ENCODE measurements at places on chromosomes 2 and 18. TPM values are rescaled to one million over a fixed set of nuclear protein-coding genes. Genes with fewer than 3 reads are reported as not detected.

Gene TEKT4
- total RNA-seq = not detected

Gene MTX2
- 22.4 TPM for total RNA-seq

Gene L3MBTL4
- total RNA-seq = 9.0 TPM

- DNase-seq = no peak
- H3K27me3 ChIP-seq = no peaks in the 10 kb centered on the region
Observed at GRCh38 chr18:43420950-43421349, 143.7 kb upstream of the SYT4 start.

GRCh38 chr18:77111951-77112746, 20.4 kb downstream of the MBP start:
- H3K36me3 ChIP-seq = no peaks in the 10 kb centered on the region
- H3K4me3 ChIP-seq = no peak overlapping the region
- H3K4me1 ChIP-seq = peaks cover 24% of the 10 kb centered on the region
- no peaks in the 10 kb centered on the region for H3K27me3 ChIP-seq
- H3K27ac ChIP-seq = peak overlapping the region; percentile 81

GRCh38 chr18:62280786-62281185, 44.3 kb upstream of the TNFRSF11A start:
- H3K27ac ChIP-seq = no peak overlapping the region
- no peak overlapping the region for H3K4me3 ChIP-seq
- no peaks in the 10 kb centered on the region for H3K36me3 ChIP-seq
- no peaks in the 10 kb centered on the region for H3K4me1 ChIP-seq
- no peaks in the 10 kb centered on the region for H3K27me3 ChIP-seq
- DNase-seq = no peak

Gene DNER
- total RNA-seq = 13.1 TPM

- H3K4me3 ChIP-seq = no peak overlapping the region
- no peaks in the 10 kb centered on the region for H3K4me1 ChIP-seq
- H3K27ac ChIP-seq = no peak overlapping the region
- peak; percentile 23 for DNase-seq
- H3K27me3 ChIP-seq = no peaks in the 10 kb centered on the region
Observed at GRCh38 chr18:59547581-59548182, 149.5 kb downstream of the CCBE1 start.

Gene WDFY1
- 53.7 TPM for total RNA-seq

- H3K36me3 ChIP-seq = no peaks in the 10 kb centered on the region
- H3K4me1 ChIP-seq = no peaks in the 10 kb centered on the region
- no peak overlapping the region for H3K27ac ChIP-seq
- DNase-seq = no peak
- H3K4me3 ChIP-seq = no peak overlapping the region
Observed at GRCh38 chr18:36274083-36274715, 23.3 kb upstream of the FHOD3 start.

Gene ADRA2B
- 4.5 TPM for total RNA-seq

DNA sequence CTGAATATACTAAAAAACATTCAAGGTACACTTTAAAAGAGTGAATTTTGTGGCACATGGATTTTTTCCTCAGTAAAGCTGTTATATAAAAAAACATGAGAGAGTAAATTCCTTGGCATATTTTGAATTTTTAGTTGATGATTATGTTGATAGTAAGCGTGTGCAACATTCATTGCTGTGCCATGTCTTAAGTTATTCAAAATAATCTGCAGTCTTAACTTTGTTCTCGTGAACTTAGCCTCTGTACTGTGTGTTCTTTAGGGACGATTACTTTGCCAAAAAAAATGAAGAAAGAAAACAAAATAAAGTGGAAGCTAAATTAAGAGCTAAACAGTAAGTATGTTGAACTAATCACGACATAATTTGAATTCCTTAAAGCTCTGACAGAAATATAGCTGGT, 9.6 kb downstream of the SSB start:
- no peak overlapping the region for H3K4me3 ChIP-seq
- no peaks in the 10 kb centered on the region for H3K36me3 ChIP-seq
- no peak for DNase-seq
- no peak overlapping the region for H3K27ac ChIP-seq
- peaks cover 8% of the 10 kb centered on the region for H3K4me1 ChIP-seq
- no peaks in the 10 kb centered on the region for H3K27me3 ChIP-seq

Gene B4GALT6
- 2.1 TPM for total RNA-seq

Gene ALPG
- total RNA-seq = not detected

Gene RAD51AP2
- not detected for total RNA-seq

GRCh38 chr2:119694845-119695521, 16.0 kb downstream of the TMEM177 start:
- H3K4me3 ChIP-seq = no peak overlapping the region
- peaks cover 4% of the 10 kb centered on the region for H3K27me3 ChIP-seq
- H3K4me1 ChIP-seq = peaks cover 11% of the 10 kb centered on the region
- H3K27ac ChIP-seq = no peak overlapping the region
- DNase-seq = no peak
- H3K36me3 ChIP-seq = no peaks in the 10 kb centered on the region

Gene NYAP2
- not detected for total RNA-seq

Gene MC5R
- total RNA-seq = not detected

DNA sequence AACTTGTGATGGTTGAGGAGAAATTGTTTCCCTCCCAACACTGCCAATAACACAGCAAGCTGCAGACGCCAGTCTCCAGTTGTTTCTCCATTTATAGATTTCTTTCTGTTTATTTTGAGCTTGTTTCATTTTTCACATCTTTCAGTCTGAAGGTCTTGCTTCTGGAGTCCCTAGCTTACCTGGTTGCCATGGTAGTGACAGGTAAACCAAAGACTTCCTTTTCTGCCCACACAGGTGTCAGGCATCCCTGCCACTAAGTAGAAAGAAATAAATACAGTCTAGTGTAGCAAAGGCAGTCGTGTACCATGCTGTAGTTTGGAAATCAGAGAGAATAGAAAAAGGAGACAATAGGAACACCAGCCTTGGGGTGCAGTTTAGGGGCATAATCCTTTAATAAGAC, 82.8 kb downstream of the MARCHF4 start:
- DNase-seq = no peak
- no peaks in the 10 kb centered on the region for H3K4me1 ChIP-seq
- no peak overlapping the region for H3K27ac ChIP-seq
- no peaks in the 10 kb centered on the region for H3K27me3 ChIP-seq

Gene ARL4C
- 13.3 TPM for total RNA-seq

DNA sequence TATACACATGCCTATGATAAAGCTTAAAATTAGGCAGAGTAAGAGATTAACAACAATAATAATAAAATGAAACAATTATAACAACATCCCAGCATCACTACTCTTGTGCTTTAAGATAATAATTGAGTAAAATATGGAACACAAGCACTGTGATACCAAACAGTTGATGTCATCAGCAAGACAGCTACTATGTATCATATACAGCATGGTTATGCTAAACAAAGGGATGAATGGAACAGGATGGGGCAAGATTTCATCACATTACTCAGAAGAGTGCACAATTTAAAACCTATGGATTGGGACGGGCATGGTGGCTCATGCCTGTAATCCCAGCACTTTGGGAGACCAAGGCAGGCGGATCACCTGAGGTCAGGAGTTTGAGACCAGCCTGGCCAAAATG, 1221.0 kb downstream of the SUCLG1 start:
- DNase-seq = no peak
- H3K4me3 ChIP-seq = no peak overlapping the region
- no peaks in the 10 kb centered on the region for H3K4me1 ChIP-seq
- no peaks in the 10 kb centered on the region for H3K27me3 ChIP-seq
- no peaks in the 10 kb centered on the region for H3K36me3 ChIP-seq
- no peak overlapping the region for H3K27ac ChIP-seq

Gene IL1F10
- not detected for total RNA-seq

Gene NT5DC4
- total RNA-seq = not detected

DNA sequence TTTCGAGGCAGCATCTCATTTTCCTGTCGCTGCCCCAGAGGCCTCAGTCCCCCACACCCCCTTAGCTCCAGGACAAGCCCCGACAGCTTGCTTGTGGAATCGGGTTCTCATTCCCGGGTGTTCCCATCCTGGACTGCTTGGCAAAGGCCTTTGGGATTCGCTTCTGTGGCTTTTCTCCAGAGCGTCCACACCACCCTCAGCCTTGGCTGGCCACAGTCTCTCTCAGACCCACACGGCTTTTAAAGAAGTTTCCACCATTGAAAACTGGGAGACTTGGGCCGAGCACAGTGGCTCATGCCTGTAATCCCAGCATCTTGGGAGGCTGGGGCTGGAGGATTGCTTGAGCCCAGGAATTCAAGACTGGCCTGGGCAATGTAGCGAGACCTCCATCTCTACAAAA, 2.7 kb downstream of the ESPNL start:
- H3K27me3 ChIP-seq = no peaks in the 10 kb centered on the region
- H3K4me1 ChIP-seq = no peaks in the 10 kb centered on the region
- no peak overlapping the region for H3K4me3 ChIP-seq
- H3K36me3 ChIP-seq = no peaks in the 10 kb centered on the region

Gene EGR4
- total RNA-seq = not detected

DNA sequence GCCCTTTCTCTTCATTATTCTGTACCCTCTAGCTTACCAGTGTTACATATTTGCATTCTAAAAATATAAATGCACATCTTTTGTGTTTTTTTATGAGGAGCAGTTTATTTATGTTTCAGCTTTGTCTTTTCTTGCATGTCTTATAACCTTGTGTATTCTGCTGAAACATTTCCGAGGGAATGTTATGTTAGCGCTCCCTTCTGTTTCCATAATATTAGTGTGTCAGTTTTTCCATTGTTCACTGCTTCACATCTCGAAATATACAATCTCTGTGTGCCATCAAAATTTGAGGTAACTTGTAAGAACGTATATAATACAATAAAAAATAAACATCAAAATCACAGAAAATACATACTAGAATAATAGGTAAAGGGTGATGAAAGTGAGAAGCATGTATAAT, 153.3 kb downstream of the PKP4 start:
- H3K27me3 ChIP-seq = no peaks in the 10 kb centered on the region
- H3K4me1 ChIP-seq = no peaks in the 10 kb centered on the region
- no peaks in the 10 kb centered on the region for H3K36me3 ChIP-seq
- no peak overlapping the region for H3K4me3 ChIP-seq
